Activated CD4-positive, alpha-beta T cell treated with anti-CD3 and anti-CD28 coated beads, Interleukin-2, amount 10 ng/mL, durations not matched to agents 7 days and 5 days (primary cell): ENCODE measurements at places on chromosomes 3 and 15.
A peak's percentile ranks its signal among the peaks of the same experiment; 100 is the strongest.

GRCh38 chr3:147421184-147421912, 12.2 kb downstream of the ZIC1 start:
- DNase-seq, result no peak

GRCh38 chr15:25850154-25851111, 12.7 kb downstream of the ATP10A start:
- peak; percentile 75 for DNase-seq

GRCh38 chr3:74267131-74267530, 347.3 kb downstream of the CNTN3 start:
- DNase-seq, result no peak

- DNase-seq, result no peak
Observed at GRCh38 chr3:17207019-17207418, 322.3 kb downstream of the PLCL2 start.

DNA sequence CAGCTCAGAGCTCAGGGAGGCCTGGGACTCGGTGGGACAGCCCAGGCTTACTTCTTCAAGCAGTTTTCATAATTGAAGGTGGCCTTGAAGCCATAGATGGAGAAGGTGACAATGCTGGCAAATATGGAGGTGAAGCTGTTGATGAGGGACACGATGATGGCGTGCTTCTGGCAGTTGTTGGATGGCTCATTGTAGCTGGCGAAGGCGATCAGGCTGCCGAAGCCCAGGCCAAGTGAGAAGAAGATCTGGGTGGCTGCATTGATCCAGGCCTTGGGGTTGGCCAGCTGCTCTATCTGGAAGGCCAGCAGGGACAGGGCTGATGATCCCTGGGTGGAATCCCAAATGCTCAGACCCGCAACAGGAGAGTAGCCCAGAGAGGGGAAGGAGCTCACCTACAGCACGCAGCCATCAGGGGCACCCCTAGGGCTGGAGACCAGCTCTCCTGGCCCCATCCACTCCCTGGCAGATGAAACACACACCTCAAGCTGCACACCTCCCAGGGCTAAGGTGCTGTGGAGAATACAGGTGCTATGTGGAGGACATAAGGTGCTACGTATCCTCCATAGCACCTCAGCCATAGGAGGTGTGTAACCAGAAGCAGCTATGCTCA, 25.1 kb downstream of the SLC6A20 start:
- no peak for DNase-seq

DNA sequence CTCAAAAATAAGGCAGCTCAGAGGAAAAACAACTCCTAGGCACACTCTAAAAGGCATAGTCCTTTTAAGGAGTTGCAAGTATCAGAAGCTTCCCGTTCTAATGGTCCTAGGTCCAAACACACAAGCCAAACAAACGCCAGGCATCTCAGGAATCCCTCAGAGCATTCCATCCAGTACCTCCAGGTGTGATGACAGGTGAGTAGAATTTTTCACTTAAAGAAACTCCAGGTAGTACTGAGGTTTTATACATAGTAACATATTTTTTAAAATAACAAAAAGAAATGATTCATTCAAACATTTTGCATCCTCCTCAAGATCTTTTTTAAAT, 1092.3 kb downstream of the TUSC7 start:
- no peak for DNase-seq

GRCh38 chr15:95175914-95176658, 944.7 kb downstream of the MCTP2 start:
- DNase-seq, result no peak

DNA sequence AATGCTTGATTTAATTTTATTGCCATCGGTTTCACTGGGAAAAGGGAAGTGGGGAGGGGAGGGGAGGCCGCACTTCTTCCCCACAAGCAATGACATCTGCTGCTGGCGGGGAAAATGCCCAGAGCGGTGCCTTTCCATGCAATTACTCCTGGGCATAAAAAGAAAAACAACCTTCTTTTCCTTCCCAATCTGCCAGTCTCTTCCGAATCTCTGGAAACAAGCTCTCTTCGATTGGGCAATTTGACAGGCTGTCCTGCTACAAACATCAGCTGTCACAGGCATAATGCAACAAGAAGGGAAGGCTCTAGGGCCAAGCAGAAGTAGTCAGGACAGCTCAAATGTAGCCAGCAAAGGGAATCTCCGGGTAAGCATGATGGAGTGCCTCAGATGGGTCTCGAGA, 93.4 kb upstream of the STRIT1 start:
- no peak for DNase-seq

DNA sequence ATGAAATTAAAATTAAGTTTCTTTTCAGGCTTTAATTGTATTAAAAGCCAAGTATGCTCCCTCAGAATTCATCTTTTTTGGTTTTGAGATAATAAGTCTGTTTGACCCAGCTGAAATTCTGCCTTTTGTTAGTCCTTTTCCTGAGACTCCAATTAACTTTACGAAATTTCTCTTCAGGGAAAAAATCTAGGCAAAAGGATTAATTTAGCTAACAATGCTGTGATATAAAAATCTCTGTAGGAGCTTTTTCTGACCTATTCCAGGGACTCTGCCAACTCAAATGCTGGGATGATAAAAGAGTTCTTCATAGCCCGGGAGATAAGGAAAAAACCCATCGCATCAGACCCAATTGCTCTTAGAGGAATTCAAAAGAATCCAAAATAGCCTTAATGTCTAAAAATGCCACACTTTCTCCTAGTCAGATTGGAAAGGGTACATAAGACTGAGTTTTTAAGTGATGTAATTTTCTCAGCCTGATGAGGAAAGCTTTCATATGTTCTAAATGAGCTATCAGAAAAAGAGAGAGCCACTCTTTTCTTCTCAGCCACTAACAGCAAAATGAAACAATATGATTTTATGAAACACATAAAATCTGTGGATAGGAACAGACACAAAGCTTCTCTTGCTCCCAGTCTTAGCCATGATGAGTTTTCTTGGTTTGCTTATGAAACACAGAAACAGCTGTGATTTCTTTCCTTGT, 405.1 kb downstream of the ROBO1 start:
- DNase-seq, result no peak

DNA sequence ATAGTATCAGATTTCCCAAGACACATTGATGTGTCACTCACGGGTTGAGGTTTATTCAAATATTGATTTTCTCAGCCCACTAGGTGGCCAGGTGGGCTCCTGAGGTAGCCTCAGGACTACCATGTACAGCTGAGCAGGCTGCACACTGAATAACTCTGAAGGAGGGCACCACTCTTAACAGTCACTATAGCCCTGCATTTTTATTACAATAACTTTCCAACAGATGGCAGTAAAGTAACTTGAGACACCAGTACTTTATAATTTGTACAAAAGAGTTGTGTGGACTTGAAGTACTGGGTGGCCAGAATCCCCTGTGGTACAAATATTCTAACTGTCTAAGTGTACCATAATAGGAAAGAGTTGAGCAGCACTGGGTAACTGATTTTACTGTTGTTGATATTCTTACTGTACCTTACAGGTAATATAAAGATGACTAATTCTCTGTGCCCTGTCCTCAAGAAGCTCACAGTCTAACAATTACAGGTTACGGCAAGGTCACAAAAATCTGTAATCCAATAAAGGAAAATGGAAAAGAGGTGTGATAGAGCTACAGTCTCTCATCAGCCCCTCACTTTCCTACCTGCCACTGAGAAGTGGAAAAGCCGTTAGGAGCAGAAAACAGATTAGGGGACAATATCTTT, 76.0 kb downstream of the ETFA start:
- peak; percentile 7 for DNase-seq

GRCh38 chr3:41164777-41165176, 34.5 kb upstream of the CTNNB1 start:
- no peak for DNase-seq

GRCh38 chr3:59655418-59656015, 605.7 kb upstream of the CFAP20DC start:
- no peak for DNase-seq

- DNase-seq, result peak; percentile 85
Observed at GRCh38 chr3:101827211-101828174, 21.8 kb upstream of the NFKBIZ start.

DNA sequence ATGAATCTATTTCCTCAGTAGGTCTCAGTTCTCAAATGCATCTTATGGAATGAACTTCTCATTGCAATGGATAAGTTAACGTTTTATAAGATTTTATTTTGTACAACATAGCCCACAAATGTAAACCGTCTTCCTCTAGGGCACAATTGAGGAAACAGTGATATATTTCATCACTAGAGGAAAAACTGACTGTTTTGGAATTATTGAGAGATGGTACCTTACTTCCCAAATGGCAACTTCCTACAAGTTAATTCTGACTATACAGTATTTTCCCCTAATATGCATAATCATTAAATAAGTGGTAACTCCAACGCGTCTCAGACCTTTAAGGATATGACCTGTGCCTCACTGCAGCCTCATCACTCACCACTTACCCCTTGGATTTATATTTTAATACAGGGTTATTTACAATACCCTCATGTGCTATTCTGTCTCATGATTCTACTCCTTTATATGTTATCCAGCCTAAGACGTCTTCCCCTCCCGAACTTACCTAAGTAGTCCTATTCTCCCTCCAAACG, 13.3 kb downstream of the GABPB1 start:
- no peak for DNase-seq

- no peak for DNase-seq
Observed at GRCh38 chr15:39184701-39185390, 396.0 kb upstream of the THBS1 start.

- DNase-seq, result no peak
Observed at GRCh38 chr15:100335335-100335999, 6.3 kb downstream of the ADAMTS17 start.

DNA sequence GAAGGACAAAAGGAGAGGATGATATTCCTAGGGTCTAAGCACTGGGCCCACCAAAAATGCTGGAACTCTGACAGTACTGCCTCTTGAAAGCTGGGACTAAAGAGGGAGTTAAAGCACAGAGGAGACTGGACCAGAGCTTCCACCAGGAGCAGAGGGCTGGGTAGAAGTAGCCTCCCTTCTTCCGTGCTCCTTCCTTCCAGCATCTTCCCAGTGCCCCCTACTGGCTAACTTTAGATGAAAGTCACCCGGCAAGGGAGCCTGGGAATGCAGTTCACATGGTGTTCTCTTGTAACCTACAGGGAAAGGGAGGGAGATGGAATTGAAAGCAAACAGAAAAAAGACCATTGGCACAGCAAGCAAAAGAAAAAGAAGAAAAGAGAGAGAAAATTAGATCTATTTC, 106.1 kb upstream of the COL8A1 start:
- DNase-seq, result no peak

- DNase-seq, result no peak
Observed at GRCh38 chr3:16349986-16350596, 85.1 kb downstream of the OXNAD1 start.

DNA sequence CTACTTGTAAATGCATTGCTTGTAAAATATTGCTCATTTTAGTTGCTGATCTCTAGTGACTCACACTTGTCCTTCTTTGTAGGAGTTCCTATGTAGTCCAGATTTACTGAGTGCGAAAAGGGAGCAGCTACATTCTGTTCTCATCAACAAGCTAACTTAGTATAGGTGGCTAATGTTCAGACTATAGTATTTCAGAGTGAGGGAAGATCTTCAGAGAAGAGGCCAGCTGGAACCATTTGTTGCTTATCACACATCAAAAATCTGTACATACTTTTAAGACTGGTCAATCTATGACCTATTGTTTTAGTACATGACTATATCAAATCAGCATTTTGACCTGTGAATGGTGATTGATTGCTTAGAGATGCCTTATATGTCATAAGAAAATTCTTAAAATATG, 71.3 kb upstream of the THSD4 start:
- no peak for DNase-seq

DNA sequence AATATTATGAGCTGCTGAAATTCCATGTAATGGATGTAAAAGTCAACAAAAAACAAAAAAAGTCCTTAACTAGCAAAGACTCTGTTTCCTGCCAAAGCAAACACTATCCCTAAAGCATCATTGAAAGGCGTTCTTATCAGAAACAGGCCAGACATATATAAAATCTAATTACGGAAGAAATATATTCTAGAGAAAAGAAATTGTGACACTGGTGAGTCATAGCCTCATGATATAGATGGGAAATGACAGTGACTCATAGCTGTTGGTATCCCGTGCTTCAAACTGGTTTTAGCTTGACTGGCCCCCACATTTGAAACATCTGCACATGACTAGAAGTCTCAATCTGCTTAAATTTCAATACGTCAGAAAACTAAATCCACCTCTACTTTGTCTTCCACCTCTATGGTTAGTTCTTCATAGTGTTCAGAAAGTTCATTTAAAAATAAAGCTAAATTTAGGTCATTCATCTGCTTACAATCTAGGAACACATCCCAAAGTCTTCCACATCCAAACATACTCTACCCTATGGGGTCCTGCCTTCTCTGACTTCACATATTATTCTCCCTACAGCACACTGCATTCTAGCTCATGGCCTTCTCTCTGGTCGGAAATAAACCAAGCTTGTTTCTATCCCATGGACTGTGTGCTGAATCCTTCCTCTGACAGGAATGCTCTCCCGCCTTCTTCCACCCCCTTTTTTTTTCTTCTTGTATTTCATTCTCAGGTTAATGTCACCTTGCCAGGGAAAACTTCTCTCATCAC, 456.3 kb upstream of the ARRDC4 start:
- DNase-seq, result no peak

- DNase-seq, result no peak
Observed at GRCh38 chr3:192156382-192156781, 571.0 kb downstream of the FGF12 start.

GRCh38 chr15:89138999-89139612, 50.9 kb downstream of the ABHD2 start:
- DNase-seq, result no peak

- no peak for DNase-seq
Observed at GRCh38 chr15:66789029-66790025, 87.3 kb downstream of the SMAD6 start.

DNA sequence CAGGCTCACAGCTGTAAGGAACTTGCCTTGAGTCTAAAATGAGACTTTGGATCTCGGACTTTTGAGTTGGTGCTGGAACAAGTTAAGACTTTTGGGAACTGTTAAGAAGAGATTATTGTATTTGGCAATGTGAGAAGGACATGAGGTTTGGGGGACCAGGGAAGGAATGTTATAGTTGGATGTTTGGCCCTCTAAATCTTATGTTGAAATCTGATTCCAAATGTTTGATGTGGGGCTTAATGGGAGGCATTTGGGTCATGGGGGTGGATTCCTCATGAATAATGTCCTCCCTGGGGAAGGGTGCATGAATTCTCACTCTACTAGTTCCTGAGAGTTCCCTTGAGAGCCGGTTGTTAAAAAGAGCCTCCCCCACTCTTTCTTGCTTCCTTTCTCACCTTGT, 18.5 kb upstream of the CHCHD6 start:
- no peak for DNase-seq

DNA sequence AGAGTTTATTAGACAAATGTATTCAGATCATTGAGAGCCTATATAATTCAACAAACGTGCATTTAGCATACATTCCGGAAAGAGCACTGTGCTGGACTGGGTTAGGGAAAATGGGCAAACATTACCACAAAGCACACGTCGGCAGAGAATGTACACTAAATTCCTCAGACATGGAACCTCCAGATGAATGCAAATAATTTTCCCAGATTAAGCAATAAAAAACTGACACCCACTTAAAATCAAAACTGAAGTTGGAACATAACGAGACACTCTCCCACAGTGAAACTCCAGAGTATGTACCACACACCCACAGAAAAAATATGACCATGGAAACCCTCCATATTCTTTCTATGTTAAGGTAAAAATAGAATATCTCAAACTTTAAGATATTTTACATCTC, 4.8 kb downstream of the SECISBP2L start:
- no peak for DNase-seq
